ENCODE measurements at places on chromosomes 1 and 21.

- no peak for DNase-seq
Observed at GRCh38 chr1:165492845-165493373, 48.0 kb upstream of the RXRG start.

- DNase-seq, result no peak
Observed at GRCh38 chr1:52867087-52867863, 24.7 kb downstream of the ZYG11A start.

DNA sequence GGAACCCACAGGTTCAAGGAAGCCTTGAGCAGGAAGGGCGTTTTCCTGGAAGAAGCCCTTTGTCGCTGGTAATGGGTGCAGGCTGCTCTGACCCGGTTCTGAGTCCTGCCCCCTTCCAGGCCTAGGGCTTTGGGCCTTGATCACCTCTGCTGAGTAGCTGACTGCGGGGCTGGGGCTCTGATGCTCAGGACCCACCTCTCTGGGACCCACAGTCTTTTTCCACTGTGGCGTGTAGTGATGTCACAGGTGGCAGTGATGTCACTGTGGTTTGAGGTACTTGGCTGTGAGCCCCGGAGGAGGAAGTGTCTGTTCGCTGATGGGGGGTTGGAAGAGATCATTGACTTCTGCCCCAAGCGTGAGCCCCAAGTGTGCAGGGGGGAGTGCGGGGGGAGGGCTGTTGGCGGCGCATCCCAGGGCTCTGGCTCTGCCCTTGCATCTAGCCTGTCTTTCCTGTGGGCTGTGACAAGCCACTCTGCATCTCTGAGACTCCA, 6.9 kb downstream of the TNFRSF1B start:
- peak; percentile 55 for DNase-seq

DNA sequence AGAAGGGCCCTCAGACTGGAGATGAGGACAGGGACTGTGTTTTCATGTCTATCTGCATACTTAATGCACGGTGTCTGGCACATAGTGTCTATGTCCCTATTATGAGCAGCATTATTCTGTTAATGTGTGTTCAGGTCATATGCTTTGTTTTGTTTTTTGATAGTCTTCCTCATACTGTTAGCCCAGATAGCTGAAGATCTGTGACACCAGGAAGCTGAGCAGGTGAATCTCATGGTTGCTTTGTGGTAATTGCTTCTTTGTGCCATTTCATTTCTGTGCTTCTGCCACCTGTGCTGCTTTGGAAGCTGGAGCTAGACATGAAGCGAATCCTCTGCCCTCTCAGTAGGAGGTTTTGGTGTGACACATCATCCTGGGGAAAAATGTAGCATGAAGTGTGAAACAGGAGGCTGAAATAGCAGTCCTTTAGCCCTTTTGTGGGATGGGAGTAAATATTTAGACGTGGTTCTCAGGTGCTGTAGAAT, 15.8 kb downstream of the SMAP2 start:
- no peak for DNase-seq

- peak; percentile 56 for DNase-seq
Observed at GRCh38 chr1:234608911-234609690, 877 bp downstream of the IRF2BP2 start.

DNA sequence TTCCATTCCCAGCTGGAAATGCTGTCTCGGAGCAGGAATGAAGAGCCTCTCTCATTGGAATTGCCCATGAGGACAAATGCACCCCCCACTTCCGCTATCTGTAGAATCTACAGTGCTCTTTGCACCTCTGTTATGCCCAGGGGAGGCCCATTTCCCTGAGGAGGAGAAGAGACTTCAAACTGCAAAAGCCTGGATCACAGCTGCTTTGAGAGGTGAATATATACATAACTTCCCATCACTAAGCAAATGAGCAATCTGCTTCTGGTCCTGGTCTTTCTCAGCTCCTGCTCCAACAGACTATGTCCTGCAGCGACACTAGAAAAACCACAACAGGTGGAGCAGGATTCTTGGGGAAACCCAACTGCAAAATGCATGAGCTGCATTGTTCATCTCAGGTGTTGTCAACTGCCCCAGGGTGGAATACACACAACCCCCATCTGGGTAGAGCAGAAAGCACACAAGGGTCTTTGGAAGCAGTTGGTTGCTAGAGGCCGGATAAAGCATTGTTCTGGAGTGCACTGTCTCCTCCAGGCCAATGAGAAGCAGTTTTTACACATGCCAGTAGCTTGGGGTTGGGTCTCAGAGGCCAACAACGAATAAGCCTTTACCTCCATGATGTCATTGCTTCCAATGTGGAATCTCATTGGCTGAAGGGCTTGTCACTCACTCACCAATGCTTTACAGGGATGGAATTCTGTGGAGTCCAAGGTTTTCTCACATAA, 67.7 kb upstream of the RAB4A start:
- DNase-seq, result no peak

DNA sequence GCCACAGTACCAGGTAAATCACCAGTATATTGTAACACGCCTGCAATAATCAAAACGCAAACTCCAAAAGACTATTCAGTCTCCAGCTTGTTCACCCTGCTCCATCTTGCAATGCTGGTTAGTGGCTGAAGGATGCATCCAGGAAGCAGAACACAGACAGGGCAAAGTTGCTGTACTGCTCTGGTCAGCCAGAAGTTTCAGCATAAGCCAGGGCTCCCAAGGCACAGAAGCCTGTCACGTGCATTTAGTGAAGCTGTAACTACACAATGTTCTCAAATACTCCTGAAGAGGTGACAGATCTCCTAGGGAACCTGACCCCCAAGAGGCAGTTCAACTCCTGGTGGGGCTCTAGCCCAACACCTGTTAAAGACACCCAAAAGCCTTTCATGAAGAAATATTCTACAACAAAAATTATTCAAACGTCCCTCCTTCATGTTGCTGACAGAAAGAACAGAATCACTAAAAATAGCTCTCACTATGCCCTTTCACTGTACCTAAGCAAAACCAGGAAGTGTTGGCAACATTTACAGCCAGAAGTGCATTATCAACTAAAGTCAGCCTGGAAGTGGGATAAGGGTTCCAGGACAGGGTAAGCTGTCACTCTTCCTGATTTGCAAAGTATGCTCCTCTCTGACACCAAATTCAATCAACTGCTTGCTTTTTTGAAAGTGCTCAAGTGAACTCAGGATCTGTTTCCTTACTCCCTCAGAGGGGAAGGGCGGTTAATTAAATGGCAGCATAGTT, 52.1 kb downstream of the SLC35D1 start:
- no peak for DNase-seq

DNA sequence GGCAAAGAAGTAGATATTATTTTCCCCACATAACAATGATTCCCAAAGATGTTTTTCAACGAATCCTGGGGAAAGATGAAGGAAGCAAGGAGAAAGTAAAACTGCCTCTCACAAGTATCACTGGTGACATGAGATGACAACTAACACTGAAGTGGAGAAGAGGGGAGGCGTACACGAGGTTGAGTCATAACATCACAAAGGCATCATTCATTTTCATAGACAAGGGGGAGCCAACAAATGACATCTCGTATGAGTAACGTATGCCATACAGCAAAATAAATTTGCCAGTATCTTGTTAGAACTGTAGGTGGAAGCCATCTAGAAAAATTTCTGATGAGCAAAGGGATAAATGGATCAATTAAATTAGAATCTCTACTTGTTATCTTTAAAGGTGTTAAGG, 56.6 kb downstream of the ATP1B1 start:
- DNase-seq, result no peak

GRCh38 chr1:94672001-94672400, 130.4 kb upstream of the F3 start:
- DNase-seq, result no peak

DNA sequence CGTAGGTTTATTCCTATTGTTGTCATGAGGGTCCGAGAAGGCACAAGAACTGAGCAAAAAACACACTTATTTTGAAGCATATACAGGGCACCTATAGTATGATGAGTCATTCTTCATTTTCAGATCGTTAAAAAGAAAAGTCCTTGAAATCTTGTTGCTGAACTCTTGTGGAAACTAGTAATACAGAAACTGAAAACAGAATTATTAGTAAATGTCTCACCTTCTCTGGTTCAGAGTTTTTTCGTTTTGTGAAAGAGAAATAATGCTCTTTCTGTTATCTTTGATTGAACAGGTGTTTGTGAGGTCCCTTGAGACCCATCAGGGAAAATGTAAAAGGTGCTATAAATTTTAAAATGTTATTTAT, 102.0 kb upstream of the COA6 start:
- DNase-seq, result no peak

DNA sequence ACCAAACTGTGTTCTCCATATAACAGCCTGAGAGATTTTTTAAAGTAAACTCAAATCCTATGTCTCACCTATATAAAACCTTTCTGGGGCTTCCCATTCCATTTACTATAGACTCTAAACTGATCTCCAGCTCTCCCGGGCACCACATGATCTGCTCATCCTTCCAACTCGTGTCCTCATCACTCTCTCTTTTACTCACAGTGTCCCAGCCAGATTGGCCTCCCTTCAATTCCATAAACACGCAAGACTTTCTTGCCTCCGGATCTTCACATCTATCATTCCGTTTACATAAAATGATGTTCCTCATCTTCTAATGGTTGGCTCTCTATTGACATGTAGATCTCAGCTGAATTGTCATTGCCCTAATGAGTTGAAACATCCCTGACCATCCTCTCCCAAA, 59.4 kb downstream of the ZNF697 start:
- no peak for DNase-seq

- DNase-seq, result no peak
Observed at GRCh38 chr1:203353486-203353885, 2.6 kb upstream of the FMOD start.

DNA sequence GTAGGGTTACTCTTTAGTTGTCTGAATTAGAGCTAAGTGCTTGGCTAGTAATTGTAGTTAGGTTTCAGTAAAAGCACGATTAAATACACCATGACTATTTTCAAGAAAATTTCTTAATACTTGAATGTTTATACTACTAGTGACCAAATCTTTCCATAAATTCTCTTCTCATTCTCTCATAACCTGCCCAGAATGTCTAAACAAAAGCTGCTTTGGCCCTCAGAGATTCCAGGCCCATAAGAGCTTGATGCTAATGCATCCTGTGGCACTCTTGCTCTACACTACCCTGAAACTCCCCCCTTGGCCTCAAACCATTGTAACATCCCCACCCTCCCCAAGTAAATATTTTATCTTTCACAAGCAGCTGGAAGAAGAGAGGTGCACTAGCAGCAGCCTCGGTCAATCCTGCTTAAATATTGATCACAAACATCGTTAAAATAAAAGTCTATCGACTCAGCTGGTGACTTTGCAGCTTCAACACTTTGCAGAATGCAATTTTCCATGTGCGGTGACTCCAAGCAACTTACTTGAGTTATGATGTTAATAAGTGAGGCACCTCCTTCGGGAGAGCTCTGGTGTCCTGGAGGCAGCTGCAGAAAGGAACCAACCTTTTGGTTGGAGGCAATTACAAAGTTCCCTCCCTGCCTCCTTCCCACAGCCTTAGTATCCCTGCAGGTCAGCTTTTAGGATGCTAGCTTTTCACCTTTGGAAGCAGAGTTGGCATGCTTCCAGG, 315.6 kb upstream of the PLXNA2 start:
- no peak for DNase-seq

- no peak for DNase-seq
Observed at GRCh38 chr1:209395169-209395568, 188.3 kb upstream of the CAMK1G start.

GRCh38 chr1:153623101-153623500, 4.2 kb downstream of the S100A13 start:
- DNase-seq, result no peak

DNA sequence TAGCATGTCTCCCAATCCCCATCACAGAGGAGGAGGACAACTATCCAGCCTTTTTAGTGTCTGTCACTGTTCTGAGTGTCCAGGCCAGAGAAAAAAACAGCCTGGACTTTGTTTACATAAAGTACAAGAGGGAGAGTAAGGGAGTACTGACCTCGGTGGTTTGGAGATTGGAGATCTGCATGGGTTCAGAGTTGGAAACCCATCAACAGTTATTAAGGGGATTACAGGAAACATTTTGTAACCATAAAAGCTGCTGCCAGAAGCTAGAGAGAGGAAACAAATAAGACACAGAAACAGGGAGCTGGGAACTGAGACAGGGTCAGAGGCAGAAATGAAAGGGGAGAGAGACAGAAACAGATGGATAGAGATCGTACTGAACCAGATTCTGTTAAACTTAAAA, 131.5 kb upstream of the CTTNBP2NL start:
- no peak for DNase-seq

GRCh38 chr1:42085596-42085995, 67.6 kb upstream of the GUCA2B start:
- DNase-seq, result no peak

GRCh38 chr1:183227422-183228346, 41.6 kb downstream of the LAMC2 start:
- no peak for DNase-seq

GRCh38 chr1:79726321-79726720, 719.8 kb upstream of the ADGRL4 start:
- DNase-seq, result no peak

DNA sequence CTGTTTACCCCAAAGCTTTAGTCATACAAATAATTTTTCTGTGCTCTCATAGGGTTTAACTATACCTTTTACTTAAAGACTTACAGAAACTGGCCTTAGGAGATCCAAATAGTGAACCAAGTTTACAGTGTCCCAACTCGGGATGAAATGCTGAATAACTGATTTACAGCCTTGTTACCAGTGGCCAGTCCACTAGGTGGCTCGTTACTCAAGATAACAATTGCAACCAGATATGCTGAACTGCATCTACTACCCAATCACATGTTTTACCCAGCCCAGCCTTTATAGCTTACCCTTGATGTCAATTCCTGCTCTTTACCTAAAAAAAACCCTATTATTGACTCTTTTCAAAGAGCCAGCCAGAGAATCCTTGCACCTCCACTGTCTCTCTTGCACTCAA, 1148.8 kb upstream of the ADGRL4 start:
- no peak for DNase-seq

GRCh38 chr1:116332451-116332850, 40.6 kb upstream of the ATP1A1 start:
- DNase-seq, result no peak

DNA sequence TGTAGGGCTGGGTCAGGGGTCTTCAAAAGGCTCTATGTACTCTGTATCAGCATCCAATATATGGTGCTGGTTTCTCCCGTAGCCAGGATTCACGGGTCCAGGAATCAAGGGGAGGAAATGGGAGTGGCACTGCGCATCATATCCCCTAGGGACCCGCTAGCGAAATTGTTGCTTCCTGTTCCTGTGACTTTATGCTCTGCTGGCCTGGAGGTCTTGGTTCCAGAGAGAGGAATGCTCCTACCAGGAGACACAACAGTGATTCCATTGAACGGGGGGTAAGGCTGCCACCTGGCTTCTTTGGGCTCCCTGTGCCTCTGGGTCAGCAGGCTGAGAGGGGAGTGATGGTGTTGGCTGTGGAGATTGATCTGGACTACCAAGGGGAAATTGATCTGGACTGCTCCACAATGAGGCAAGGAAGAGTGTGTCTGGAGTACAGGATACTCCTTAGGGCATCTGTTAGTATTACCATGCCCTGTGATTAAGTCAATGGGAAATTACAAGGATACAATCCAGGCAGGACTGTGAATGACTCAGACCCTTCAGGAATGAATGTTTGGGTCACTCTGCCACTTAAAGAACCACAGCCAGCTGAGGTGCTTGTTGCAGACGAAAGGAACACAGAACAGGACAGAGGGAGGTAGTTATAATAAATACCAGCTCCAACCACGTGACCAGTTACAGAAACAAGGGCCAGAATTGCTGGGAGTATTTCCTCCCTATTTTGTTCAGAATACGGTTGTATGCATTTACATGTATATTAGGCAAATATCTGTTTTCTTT, 10.2 kb downstream of the SPSB1 start:
- no peak for DNase-seq
